ENCODE measurements at places on chromosomes 5 and 9.

GRCh38 chr5:39209924-39210323, 9.4 kb downstream of the FYB1 start:
- DNase-seq: no peak

DNA sequence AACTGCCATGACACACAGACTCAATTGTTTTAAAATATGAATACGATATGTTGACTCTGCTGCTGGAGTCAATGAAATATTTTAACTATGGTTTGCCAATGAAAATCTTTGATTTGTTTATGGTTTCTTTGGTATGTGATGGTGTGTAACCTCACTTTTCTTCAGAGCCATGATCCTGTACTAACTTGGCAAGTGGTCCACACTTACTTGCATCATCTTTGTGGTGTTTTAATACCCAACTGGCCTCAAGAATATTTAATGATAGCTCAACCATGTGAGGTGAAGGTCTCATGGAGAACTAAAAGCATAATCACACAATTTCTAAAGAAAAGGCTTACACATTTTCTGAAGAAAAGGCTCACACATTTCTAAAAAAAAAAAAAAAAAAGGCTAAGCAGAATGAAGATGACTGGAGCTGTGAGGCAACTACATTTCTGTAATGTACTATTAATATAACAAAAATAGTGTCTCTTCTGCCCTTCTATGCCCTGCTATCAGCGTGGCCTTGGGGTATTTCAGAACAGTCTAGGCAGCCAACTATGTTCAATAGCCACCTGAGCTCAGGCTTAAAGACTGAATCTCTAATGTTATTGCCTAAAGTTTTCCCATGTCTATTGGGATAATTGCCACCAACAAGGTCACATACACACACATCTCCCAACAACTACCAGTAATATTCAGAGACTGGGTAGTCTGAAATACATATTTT, 395.0 kb downstream of the MLLT3 start:
- no peak for DNase-seq

DNA sequence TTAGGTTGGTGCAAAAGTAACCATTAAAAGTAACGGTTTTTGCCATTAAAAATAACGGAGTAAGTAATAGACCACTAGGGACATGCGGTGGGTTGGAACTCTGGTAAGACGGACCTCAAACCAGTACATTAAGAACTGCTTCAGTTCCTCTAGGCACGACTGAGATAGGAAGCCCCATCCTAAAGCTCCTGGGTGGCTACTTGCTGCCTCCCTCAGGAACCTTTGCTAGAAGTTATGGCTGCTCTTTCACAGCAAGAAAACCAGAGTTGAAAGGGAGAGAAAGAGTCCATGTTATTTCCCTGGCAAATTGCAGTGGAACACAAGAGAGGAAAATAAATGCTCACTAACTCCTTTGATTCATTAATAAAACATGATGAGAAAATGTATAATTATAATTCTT, 47.6 kb downstream of the MCTP1 start:
- DNase-seq: no peak

DNA sequence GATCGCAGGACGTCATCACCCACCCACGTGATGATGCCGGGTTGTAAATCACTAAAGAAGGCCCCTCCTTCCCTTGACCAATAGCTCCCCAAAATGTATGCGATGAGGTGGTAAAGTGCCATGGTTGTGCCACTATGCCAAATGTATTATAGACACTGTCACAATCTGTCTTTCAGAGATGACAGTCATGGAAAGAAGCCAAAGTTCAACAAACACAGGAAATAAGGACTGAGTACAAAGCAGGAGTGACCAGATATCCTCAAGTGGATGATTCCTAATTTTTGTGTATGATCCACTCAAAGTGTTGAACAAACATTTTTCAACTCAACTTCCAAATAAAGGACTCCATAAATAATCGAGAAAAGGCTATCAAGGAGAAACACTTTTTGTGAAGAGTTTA, 12.5 kb downstream of the GLIS3 start:
- DNase-seq: no peak

DNA sequence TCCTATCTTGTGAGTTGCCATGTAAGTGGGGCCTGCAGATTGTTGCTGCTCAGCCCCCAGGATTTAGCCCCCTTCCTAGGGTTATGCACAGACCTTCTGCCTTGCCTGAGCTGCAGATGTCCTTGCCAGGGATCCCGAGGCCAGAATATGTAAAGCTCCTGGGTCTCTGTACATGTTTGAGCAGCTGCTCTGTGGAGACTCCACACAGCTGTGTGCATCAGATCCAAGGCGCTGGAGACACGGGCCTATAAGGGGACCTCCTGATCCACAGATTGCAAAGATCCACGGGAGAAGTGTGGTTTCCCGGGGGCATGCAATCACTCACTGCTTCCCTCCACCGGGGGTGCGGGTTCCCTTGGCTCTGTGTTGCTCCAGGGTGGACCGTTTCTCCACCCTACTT, 28.9 kb downstream of the TAF11L14 start:
- no peak for DNase-seq

GRCh38 chr5:78893940-78894677, 91.0 kb downstream of the ARSB start:
- no peak for DNase-seq

DNA sequence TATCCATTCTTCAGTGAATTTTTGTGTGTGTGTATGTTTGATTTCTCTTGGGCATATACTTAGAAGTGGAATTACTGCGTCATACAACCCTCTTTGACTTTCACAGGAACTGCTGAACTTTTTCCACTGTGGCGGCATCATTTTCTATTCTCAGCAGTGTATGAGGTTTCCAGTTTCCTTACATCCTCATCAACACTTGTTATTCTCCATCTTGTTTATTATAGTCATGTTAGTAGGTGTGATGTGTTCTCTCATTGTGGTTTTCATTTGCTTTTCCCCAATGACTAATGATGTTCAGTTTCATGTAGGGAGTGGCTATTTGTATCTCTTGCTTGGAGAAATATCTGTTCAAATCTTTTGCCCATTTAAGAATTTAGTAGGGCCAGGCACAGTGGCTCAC, 2.6 kb downstream of the ZNF79 start:
- no peak for DNase-seq

- peak; percentile 9 for DNase-seq
Measured at GRCh38 chr5:40356248-40356647, 323.5 kb upstream of the PTGER4 start.

DNA sequence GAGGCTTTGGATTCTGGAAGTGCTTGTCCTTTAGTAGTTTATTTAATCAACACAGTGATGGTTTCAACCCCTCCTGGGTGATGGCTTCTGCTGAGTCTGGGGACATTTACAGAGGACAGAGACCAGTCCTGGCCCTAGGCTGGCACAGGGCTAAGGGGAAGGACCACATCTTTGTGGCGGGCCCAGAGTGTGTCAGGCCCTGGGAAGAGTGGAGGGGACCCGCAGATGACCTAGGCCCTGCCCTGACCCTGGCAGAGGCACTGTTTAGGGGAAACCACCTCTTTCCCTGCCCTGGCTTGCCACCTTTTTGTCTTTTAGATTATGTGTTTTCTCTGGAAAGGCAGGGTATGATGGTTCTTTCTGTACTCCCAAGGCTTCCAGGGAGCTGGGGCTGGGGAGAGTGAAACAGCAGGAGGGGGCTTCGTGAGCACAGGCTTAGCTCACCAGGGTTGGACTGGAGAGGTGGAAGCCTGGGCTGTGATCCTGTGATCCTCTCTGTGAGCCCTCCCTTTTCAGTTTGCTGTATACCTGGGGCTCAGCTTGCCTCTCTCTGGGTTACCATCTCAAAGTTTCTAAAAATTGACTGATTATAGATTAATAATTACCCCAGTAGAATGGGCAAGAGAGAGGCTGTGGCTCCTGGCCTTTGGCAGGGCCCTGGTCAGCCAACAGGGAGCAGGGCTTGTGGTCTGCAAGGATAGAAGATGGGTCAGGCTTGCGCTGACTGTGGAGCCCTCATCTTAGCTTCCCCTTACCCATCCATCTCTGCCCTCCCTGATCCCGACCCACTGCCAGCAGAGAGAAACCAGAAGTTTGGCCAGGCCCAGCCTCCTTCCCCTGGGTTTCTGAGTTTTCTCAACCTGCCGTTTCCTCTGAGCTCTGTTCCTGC, 1.7 kb upstream of the SYNPO start:
- no peak for DNase-seq

- no peak for DNase-seq
Measured at GRCh38 chr5:157354800-157355199, 88.9 kb downstream of the CYFIP2 start.

- DNase-seq: peak; percentile 96
Measured at GRCh38 chr9:127336506-127337352, 60.2 kb upstream of the SLC2A8 start.

DNA sequence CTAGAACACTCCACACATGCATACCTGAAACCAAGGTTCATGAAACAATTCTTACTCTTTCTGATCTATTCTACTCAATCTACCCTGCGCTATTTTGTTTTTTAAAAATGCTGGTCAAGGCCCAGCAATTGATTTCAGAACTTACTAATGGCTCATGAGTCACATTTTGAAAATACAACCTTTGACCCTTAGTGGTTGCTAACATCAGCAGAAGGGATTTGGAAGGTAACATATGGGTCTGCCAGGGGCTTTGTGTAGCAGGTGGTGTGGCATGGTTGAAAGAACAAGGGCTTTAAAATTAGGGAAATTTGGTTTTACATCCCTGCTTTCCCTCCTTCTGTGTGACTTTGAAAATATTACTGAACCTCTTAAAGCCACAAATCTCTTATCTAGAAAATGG, 101.4 kb downstream of the ATG10 start:
- peak; percentile 58 for DNase-seq

GRCh38 chr9:8071445-8071798, 271.8 kb upstream of the DMAC1 start:
- no peak for DNase-seq

DNA sequence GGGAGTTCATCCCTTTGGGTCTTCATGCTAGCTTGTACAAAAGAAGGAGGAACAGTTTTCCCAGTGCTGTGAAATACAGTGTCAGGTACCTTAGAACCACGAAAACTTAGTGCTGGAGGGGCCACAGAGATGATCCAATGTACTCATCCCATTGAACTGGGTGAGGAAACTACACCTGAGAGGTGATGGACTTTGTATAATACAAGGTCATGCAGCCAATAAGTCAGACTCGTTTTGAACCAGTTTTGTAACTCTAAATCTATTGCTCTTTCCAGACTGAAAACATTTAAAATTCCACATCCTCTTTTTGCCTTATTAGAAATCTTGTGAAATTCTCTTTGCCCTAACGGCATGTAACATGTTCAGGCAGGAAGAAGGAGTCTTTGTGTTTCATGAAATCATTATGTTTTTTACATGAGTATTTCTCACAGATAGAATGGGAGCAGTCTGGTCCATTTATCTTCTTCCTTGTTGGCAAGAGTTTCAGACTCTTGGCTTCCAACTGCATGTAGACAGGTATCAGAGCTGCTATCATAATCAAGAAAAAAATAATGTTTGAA, 146.8 kb upstream of the FBXL7 start:
- DNase-seq: no peak

DNA sequence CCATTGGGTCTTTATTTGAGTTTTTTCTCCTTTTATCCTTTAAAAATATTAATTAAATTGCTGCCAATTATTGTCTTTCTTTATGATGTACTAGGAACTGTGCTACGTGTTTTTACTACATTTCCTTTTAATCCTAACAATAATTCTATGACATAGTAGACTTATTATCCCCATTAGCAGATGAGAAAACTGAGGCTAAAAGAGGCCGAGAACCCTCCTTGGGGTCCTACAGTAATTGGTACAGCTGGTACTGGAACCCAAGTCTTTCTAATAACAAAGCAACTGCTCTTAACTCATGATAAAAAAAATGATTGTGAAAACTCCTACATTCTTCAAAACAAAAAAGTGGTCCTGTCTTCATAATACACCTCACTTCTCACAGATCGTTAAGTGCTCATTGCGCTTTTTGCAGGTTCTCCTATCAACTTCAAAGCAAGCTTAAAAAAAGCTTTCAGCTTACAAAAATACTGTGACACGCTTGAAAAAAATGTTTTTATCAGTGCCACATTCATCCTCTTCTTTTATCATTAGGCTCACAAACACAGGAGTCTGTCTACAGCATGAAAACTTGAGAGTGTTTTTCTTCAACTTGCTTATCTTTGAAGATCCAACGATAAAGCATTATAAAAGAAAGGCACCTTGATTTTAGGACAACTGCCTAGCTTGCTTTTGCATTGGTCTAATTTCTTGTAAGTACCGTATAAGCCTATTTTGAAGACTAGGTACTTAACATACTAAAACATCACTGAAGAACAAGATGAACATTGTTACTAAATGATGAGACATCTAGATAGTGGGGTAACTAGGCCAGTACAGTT, 32.4 kb downstream of the FYB1 start:
- no peak for DNase-seq

DNA sequence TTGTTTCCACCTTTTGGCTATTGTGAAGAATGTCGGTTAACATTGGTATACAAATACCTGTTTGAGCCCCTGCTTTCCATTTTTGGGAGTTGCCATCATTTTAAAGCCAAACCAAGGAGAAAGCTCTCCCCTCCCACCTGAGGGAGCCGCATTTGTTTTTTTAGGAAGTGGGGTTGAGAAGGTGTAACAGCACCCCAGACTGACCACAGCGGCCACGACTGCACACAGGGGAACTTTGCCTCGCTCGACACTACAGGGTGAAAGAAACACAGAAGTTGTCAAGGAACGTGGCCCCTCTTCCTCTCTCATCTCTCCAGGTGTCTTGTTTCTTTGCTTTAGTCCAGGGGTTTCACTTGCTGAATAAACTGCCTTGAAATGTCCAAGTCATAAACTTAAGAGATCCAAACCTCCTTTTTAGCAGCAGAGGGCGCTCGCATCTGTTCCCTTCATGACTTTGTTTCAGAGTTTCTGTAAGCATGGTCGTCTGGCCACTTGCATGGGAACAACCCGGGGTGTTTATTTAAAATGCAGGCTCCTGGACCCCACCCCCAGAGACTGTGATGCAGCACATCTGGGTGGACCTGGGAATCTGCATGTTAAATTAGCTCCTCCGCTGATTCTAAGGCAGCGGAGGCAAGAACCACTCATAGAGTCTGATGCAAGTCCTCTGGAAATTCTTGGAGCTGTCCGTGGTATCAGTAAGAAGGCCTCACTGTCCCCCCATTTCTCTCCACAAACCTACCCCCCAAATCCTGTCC, 2.1 kb upstream of the TTLL11 start:
- DNase-seq: peak; percentile 79

GRCh38 chr9:103755986-103756385, 338.1 kb upstream of the SMC2 start:
- no peak for DNase-seq

- peak; percentile 68 for DNase-seq
Measured at GRCh38 chr9:123710299-123710698, 219.6 kb downstream of the DENND1A start.

GRCh38 chr5:163867738-163868137, 362.3 kb downstream of the MAT2B start:
- no peak for DNase-seq
